ENCODE measurements at places on chromosomes 2 and 18.

DNA sequence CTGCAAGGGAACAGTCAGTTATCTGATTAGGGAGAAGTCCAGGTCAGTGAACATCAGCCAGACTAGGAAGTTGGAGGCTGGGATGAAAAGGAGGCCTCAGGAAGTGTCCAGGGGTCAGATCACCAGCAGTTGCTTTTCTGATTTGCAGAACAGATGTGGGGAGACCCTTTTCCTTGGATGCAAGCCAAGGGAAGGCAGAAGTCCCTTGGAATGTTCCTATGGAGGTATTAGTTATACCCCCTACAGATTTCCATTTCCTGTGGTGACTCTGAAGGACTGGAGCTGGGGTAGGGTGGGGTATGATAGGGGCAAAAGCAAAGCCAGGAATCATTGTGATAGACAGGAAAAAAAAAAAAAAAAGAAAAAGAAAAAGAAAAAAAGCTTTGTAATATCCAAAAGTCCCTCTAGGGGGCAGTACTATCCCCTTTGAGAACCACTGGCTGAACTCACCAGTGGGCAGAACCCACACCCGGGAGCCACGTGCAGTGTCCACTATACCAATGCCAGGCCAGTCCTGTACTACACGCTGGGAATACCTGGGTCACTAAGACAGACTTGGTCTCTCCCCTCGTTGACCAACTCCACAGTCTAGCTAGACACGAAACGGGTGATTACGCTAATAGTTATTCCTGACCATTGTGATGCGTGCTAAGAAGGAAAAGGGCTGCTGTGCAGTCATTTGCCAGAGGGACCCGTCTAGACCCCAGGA lies 7.4 kb downstream of the DYSF start:
- DNase-seq = no peak

GRCh38 chr2:34787341-34787740 lies 1188.2 kb upstream of the FAM98A start:
- DNase-seq = no peak

- no peak for DNase-seq
Measured at GRCh38 chr2:138190999-138191398, 226.7 kb downstream of the HNMT start.

- DNase-seq = no peak
Measured at GRCh38 chr2:200454927-200455801, 54.7 kb downstream of the KCTD18 start.

- no peak for DNase-seq
Measured at GRCh38 chr18:72412927-72413326, 131.2 kb downstream of the CBLN2 start.

DNA sequence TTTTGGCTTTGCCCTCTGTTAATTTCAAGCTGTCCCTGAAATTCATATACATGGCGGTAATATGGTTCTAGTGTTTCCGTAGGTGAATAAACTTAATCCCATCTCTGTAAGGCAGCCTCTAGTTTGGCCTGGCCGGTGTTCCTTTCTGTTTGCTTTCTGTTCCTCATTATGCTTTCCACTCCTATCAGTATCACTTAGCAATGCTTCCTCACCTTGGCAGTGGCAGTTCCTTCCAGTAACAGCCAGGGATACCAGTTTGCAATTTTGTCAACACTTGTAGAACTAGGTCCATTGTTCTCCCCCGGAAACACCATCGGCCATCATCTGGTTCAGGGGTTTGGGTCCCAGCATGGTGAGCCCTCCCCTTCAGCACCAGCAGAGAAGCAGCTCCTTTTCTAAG lies 18.2 kb upstream of the TNP1 start:
- DNase-seq = no peak

DNA sequence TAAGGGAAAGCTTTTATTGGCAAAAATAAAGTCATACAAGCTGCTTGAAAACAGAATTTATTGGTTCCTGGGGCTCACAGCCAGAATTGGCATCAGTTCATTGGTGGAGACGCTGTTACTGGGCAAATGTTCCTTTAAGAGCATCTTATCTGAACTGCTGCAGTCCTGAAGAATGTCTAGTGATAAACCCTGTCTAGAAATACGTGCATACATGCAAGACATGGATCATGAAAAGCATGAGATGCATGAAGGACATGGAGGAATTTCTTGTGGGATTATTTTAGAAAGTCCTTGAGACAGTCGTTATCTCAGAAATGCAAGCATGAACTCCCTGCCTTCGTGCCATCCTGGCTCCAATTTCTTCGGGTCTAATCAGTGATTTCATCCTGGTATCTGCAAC lies 32.5 kb upstream of the FHOD3 start:
- DNase-seq = no peak

GRCh38 chr18:35099911-35100310 lies 58.7 kb downstream of the MAPRE2 start:
- no peak for DNase-seq

- DNase-seq = no peak
Measured at GRCh38 chr2:23069923-23070322, 315.1 kb upstream of the KLHL29 start.

DNA sequence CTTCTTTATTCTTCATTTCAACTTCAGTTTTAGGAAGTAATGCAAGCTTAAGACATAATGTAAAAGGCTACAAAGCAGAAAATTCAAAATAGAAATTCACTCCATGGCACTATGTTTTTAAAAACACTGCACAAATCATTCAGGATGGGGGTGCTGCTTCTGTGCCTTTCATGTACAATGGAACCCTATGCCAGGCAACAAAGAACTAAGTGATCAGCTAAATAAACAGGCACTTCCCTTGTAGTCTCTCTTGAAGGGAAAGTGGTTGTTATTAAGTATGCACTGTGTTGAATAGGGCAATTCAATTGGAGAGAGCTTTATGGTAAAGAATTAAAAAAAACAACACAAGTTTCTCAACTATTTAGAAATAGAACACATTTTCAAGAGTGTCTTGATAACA lies 10.9 kb upstream of the ERBB4 start:
- no peak for DNase-seq

GRCh38 chr2:78431241-78431640 lies 594.3 kb upstream of the REG3G start:
- DNase-seq = no peak

GRCh38 chr2:25304826-25305596 lies 36.7 kb downstream of the DNMT3A start:
- no peak for DNase-seq

DNA sequence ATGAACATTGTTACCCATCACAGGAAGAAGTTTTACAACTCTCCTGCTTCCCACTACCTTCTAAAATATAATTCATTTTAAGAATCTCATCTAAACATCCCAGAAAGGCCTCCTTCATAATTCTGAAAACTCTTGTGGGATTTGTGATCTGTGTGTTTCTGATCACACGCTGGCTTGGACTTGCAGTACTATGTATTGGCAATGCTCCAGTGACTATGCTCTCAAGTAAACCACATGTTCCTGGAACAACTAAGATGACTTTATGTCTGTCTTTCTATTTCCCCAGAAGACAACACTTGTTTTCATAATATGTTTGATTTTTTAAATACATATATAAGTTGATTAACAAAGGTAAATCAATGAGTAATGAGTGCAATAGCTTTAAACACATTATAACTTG lies 376.6 kb upstream of the NETO1 start:
- DNase-seq = no peak

GRCh38 chr2:196534495-196534894 lies 105.0 kb upstream of the CCDC150 start:
- no peak for DNase-seq

DNA sequence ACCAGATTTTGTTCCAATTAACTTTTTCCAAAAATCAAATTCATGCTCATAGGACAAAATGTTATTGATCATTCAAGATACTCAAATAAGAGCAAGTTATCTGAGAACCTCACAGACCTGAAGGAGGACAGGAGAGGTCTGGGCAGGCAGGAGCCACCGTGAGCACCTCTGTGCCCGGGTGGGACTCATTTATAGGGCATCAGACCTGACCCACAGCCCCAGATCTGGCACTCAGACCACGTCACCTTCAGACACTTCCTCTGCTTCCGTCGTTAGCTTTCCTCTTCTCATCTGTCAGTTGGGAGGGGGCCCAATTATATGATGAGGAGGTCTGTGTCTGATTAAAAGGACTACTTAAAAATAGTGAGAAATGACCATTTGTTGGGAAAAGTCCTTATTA lies 169.4 kb downstream of the EIPR1 start:
- no peak for DNase-seq

- DNase-seq = no peak
Measured at GRCh38 chr2:203909261-203909967, 27.1 kb upstream of the ICOS start.

- DNase-seq = no peak
Measured at GRCh38 chr2:207252979-207253645, 87.4 kb upstream of the KLF7 start.

DNA sequence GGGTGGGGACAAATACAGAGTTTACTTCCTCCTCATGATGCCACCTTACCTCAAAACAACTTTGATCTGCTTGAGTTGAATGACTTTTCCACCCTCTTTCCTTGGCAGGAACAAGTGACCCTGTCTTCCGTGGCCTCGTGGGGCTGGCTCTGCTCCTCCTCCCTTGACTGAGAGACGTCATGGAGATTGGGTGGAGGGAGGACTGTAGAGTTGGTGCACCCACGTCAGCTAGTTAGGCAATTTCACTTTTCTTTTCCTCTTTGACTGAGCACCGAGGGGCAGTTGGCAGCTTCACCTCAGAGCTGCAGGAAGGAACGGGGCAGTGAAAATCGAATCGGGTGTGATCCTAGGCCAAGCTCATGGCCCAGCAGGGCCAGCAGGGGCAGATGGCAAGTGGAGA lies at the start of gene SP140:
TSS of gene SP140 (plus strand) at position 251 of the 400 bp plus-strand sequence. CDS start at position 360, 109 bp downstream.
- peak; percentile 78 for DNase-seq

DNA sequence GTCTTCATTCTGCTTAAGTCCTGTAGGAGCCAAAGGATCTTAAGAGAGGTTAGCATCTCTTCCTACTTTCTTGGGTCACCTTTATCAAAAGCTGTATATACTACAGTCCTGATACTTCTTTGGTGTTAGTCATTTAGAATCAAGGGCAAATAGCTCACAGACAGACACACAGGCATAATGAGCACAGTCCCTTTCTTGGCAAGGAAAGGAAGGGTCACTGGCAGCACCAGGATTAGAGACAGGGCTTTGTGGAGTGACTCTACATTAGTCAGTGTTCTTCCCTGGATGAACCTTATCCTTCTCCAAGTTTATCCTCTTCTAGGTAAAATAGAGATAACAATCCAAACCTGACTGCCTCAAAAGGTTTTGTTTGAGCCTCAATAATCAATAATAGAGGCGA lies 40.0 kb upstream of the NCKAP5 start:
- DNase-seq = no peak

- DNase-seq = no peak
Measured at GRCh38 chr2:233210843-233211547, 40.5 kb upstream of the ATG16L1 start.

DNA sequence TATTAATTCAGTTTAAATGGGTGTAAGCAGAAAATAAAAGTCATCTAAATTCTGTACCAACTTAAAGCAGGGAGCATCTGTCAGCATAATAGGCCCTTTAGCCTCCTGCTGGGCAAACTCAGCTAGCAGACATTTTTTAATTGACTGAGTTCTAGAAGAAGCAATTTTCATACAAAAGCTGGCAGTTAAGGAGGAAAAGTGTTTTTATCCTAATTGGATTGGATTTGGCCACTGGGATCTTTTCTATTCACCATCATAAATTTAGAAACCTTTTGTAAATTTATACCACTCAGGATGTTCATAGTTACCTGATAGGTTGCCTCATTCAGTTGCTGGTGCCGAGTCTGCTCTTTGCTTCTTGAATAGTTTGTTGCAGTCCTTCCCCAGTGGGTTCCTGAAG lies 262.7 kb upstream of the FSIP2 start:
- no peak for DNase-seq

DNA sequence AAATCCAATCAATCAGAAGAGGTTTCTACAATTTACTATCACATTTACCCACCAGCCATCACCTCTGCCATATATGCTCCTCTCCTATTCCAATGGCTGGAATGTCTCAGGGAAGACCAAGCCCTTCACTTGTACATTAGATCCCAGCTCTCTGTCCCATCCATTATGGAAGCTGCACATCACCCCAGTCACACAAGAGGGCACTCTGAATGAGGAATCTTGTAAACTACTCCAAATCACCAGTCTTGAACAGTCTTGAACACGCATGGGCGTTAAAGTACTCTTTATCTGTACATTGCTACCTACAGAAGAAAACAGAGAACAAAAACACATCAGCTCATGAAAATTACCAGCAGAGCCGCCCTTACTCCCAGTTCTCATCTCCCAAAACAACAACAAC lies 38.7 kb downstream of the ZC3H8 start:
- no peak for DNase-seq

DNA sequence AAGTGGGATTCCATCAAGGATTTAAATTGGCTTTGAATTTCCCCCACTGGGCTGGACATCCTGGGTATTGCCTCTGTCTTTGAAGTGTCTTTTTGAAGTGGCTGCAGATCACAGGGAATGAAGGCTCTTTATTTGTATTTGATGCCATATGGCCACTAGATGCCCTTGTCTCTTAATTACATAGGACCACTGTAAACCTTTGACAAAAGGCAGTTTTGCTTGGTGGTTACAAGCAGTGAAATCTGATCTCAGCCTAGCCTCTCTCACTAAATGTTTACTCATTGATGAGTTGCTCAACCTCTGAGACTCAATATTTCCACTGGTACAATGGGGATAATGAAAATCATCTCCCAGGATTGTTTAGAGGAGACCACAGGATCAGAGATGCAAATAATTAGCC lies 102.2 kb downstream of the INSIG2 start:
- no peak for DNase-seq

DNA sequence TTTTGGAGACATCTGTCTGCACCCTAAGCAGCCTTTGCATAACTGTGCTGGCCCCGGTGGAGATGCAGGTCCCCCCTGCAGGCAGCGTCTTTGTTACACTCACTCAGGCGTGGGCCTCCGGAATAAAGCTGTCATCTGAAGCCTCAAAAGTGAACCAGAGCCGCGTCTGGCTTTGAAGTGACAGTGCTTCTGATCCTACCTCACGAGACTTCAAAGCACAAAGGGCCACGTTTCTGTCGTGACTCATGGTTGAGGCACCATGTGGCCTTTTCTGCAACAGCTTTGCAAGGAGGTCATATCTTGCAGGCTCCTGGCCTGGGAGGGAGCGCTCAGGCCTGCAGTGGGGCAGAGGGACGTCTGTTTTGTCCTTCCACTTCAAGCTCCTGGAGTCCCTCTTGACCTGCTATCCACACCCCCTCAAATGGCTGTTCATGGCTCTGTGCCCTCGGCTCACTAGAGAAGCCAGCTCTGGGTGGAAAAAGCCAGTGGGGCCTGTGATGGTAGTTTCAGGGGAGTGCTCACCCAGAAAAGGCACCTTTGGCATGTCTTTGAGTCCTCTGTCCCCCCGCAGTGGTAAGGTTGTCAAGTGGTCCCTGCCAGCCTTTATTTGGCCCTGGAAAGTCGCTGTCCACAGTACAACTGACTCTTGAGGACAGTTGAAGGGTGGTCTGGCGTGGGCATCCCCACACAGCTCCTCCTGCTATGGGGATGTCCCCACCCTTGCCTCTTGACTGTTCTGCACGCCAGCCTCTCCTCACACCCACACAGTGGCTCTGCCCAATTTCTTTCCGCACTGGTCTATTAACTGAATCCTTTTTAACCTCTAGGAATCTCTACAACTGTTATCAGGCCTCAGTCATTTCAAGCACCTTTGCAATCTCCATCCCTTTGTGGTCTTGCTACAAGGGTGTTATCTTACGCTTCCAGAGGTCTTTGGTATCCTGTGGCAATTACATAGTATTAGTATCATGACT lies 19.3 kb downstream of the GPR55 start:
- peak; percentile 87 for DNase-seq
